ENCODE measurements at places on chromosomes 11 and 22. TPM values are rescaled to one million over a fixed set of nuclear protein-coding genes. Genes with fewer than 3 reads are reported as not detected.

The SMARCB1 gene
- total RNA-seq: 17.7 TPM

The KDM4F gene
- not detected for total RNA-seq

The SERHL2 gene
- 9.0 TPM for total RNA-seq

The OR8U1 gene
- not detected for total RNA-seq

The MYOD1 gene
- total RNA-seq: not detected

The ACRV1 gene
- total RNA-seq: not detected

The EHF gene
- 1.4 TPM for total RNA-seq

Data from bronchial smooth muscle cell (primary cell).